Activated T-cell treated with anti-CD3 and anti-CD28 coated beads, Interleukin-2, amount 50 U/mL, for 72 hours (primary cell): ENCODE measurements at places on chromosomes 4 and X. TPM values are rescaled to one million over a fixed set of nuclear protein-coding genes. Genes with fewer than 3 reads are reported as not detected.

DNA sequence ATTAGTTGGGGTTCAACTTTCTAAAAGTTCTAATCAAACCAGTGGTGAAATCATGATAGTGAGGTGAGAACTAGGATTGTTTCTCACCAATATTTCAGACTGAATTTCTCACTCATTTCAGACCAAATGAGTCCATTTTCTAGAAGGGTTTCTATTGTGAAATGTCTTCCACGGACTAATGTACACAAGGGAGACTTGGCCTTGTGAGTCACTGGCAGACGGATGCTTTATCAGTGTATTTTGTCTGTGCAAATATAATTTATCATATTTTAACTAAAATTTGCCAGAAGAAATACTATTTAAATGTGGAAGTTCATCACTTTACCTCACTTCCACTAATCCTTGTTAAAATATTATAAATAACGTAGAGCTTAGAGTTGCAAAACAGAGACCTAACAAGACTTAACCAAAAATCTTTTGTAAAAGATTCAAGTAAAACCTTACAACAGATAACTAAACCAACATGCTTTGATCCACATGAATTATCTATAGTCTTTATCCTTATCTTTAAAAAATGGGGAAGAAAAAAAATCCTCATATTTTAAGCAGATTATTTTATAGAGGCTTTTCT, 506.0 kb upstream of the FAM241A start:
- no peak overlapping the region for H3K4me3 ChIP-seq
- no peaks in the 10 kb centered on the region for H3K4me1 ChIP-seq
- no peak for DNase-seq
- H3K36me3 ChIP-seq = no peaks in the 10 kb centered on the region
- peaks cover 5% of the 10 kb centered on the region for H3K27me3 ChIP-seq

DNA sequence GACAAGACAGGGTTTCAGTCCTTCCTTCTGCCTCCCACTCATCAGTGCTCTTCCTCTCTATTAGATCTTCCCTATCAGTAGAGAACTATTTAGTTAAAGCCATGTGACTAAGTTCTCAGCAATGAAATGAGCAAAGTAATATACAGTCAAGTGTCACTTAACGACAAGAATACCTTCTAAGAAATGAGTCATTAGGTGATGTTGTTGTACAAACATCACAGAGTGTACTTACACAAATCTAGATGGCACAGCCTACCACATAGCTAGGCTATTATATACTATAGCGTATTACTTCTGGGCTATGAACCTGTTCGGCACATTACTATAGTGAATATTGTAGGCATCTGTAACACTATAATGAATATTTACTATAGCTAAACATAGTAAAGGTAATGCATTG, 71.3 kb downstream of the POU4F2 start:
- no peak overlapping the region for H3K27ac ChIP-seq
- no peaks in the 10 kb centered on the region for H3K27me3 ChIP-seq
- H3K4me1 ChIP-seq = no peaks in the 10 kb centered on the region
- DNase-seq = no peak
- no peaks in the 10 kb centered on the region for H3K36me3 ChIP-seq

Gene REELD1
- 0.79 TPM for total RNA-seq

Gene TBL1X
- 55.1 TPM for total RNA-seq

GRCh38 chr4:2363951-2364653, 54.3 kb downstream of the ZFYVE28 start:
- no peak for DNase-seq
- H3K27me3 ChIP-seq = no peaks in the 10 kb centered on the region
- peaks cover 11% of the 10 kb centered on the region for H3K4me1 ChIP-seq
- H3K4me3 ChIP-seq = peak overlapping the region; percentile 83
- H3K27ac ChIP-seq = no peak overlapping the region

GRCh38 chr4:117134386-117134785, 49.0 kb upstream of the TRAM1L1 start:
- no peaks in the 10 kb centered on the region for H3K4me1 ChIP-seq
- H3K27me3 ChIP-seq = no peaks in the 10 kb centered on the region
- no peak for DNase-seq
- no peak overlapping the region for H3K27ac ChIP-seq

- peaks cover 28% of the 10 kb centered on the region for H3K27me3 ChIP-seq
- no peaks in the 10 kb centered on the region for H3K36me3 ChIP-seq
- H3K27ac ChIP-seq = no peak overlapping the region
- no peak overlapping the region for H3K4me3 ChIP-seq
Observed at GRCh38 chrX:152725409-152725808, 8.1 kb downstream of the CSAG1 start.
